ENCODE measurements at places on chromosomes 12 and 14. TPM values are rescaled to one million over a fixed set of nuclear protein-coding genes. Genes with fewer than 3 reads are reported as not detected.

The TBX5 gene
- polyA plus RNA-seq, result not detected

The LAG3 gene
- 3.1 TPM for polyA plus RNA-seq

DNA sequence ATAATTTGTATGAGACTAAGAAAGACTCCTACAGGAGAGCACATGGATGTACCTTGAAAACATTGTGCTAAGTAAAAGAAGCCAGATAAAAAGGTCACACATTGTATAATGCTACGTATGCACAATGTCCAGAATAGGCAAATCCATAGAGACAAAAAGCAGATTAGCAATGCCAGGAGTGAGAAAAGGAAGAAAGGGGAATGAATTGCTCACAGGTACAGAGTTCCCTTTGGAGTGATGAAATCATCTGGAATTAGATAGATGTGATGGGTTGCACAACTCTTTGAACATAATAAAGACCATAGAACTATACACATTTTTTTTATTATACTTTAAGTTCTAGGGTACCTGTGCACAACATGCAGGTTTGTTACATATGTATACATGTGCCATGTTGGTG, 1218.9 kb upstream of the TMEM132C start:
- no peak for DNase-seq

- no peak for DNase-seq
Measured at GRCh38 chr14:96649327-96649601, 147.1 kb downstream of the PAPOLA start.

The GLT8D2 gene
- polyA plus RNA-seq, result 15.5 TPM

DNA sequence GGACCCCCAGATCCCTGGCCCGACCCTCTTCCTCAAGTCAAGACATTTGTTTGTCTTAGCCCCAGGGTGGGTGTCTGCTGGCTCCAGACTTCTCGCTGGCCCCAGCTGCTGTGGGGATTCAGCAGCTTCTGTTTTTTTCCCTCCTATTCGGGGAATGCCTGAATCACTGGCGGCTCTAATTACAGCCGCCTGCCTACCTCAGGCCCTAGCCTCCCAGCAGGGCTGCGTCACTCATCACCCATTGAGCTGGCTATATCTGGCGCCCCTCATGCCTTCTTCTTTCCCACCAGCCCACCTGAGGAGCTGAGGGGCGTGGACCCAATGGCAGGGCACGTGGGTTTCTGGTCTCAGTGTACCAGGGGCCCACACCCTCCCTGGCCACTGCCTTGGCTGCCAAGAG, 10.1 kb downstream of the KRT80 start:
- no peak for DNase-seq

DNA sequence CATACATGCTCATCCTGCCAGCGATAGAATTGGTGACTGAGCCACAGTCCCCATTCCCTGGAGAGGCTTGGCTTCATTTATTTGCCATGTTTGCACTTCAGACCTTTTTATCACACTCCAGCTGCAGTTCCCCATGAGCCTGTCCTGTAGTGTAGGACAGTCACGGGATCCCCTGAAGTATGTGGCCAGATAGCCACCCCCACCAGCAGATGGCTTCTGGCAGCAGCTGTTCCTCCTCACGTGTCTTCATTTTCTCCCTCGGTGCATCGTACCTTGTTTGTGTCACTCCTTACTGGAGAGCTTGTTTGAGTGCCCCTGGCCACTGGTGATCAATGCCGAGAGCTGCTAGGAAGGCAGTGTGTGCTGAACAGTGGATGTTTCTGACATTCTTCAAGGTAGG, 40.2 kb downstream of the UBE3B start:
- DNase-seq, result no peak

The EAPP gene
- 79.7 TPM for polyA plus RNA-seq

- DNase-seq, result peak; percentile 67
Measured at GRCh38 chr14:77133720-77134338, 7.8 kb downstream of the ZDHHC22 start.

DNA sequence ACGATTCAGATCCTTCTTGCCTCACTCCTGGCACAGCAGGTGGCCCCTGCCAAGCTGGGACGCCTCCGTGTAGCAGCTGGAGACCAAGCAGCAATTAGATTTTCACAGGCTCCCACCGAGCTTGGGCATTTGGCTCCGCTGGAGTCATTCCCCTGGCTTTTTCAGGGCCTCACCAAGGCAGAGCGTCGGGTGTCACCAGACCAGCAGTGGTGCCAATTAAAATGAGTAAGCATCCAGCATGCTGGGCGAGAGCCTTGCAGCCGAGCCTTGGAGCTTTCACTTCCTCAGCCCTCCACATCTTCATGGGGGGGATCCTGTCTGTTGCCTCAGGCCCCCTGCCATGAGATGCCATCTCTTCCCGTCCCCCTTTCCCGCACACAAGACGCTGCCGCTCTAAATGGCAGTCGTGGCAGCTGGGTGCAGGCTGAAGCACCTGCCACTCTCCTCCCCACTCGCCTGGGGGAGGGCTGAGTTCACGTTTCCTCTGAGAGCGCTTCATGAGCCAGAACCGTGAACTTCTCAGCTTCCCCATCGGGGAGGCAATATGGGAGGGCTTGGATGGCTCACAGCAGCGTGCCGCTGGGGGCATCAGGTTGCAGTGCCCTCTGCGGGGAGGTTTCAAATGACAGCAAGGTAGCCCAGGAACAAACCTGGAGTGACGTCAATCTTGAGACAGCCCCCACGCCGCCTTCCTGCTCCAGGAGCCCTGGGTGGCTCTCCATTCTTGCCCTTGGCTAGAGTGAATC, 11.7 kb downstream of the TPCN1 start:
- peak; percentile 86 for DNase-seq

The HPD gene
- polyA plus RNA-seq, result 4.2 TPM

The MMP19 gene
- polyA plus RNA-seq, result 1.1 TPM

The BMAL2 gene
- 8.0 TPM for polyA plus RNA-seq

- no peak for DNase-seq
Measured at GRCh38 chr12:24845615-24846014, 103.3 kb downstream of the BCAT1 start.

GRCh38 chr12:14322403-14322802, 43.1 kb upstream of the ATF7IP start:
- DNase-seq, result no peak

- no peak for DNase-seq
Measured at GRCh38 chr14:95339301-95339865, 19.7 kb upstream of the CLMN start.

DNA sequence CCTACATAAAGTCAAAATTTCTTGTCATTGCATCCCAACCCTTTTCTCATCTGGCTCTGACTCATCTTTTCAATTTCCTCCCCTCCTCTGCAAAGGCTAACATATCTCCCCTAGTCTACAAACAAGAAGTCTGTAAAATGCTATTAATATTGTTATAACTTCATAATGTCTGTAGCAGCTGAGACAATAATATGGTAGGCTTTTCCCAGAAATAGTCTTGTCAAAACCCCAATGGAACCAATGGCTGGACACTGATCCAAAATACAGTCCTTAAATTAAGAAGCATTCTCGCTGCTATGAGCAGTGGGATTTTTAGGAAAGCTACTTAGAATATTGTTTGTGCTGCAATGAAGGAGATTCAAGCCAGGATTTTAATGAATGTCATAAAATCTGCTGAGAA, 131.4 kb downstream of the KLHL28 start:
- no peak for DNase-seq

The GDF11 gene
- 26.2 TPM for polyA plus RNA-seq

- no peak for DNase-seq
Measured at GRCh38 chr12:61706783-61707182, 553.4 kb upstream of the USP15 start.

The ENDOU gene
- 0.24 TPM for polyA plus RNA-seq

- no peak for DNase-seq
Measured at GRCh38 chr12:18651525-18651924, 86.3 kb downstream of the PLCZ1 start.

The KIF26A gene
- 11.0 TPM for polyA plus RNA-seq

The MAP1LC3B2 gene
- polyA plus RNA-seq, result 9.9 TPM

The NGB gene
- not detected for polyA plus RNA-seq

The EPYC gene
- polyA plus RNA-seq, result 0.64 TPM

- no peak for DNase-seq
Measured at GRCh38 chr14:50906326-50907065, 34.6 kb downstream of the ABHD12B start.

The LYZ gene
- polyA plus RNA-seq, result 23.2 TPM

GRCh38 chr12:12548713-12549112, 13.9 kb downstream of the DUSP16 start:
- DNase-seq, result no peak

DNA sequence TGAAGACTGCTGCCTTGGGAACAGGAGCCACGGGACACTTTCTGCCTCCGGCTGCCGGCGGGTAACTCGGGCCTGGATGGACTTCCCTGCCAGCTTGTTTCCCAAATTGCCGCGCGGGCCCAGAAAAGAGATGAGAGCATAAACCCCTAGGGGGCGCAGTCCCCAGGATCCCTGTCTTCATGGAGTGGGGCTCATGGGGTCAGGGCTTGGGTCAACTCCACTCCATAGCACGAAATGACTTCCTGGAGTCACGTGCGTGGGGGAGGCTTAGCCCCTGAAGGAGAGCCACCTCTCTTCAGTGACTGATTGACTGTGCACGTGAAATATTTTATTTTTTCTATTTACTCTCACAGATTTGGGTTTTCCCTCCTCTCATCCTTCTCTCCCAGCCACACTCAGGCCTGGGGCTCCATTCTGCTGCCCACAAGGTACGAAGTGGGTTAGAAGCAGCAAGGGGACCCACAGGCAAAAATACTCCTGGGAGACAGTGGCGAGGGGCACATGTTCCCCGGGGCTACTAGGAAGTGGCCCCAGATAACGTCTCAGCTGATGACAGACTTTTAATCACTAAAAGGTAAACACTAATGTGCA, 10.0 kb downstream of the PGF start:
- DNase-seq, result no peak

- DNase-seq, result no peak
Measured at GRCh38 chr14:47149326-47149725, 497.7 kb upstream of the RPL10L start.

The FGF6 gene
- not detected for polyA plus RNA-seq

The GPRC5A gene
- 8.8 TPM for polyA plus RNA-seq

DNA sequence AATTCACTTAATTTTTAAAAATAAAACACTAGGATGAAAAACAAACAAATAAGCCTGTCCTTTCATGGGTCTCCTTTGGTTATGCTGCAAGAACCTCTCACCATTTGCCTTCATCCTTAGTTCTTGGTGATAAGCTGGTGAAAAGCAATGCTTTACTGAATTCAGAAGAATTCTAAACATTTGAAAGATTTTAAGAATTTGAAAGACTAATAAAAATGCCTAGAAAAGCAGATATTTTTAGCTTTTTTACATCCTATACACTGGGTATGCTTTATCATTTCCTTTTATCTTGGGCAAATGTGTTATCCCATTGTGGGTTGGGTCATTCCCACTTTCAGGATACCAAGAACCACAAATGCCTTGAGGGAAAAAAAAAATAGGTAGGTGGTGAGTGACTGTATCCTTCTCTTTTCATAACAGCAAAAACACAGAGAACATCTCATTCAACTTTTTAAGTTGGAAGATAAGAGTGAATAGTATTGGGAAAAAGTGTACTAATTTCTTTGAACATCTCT, 197.1 kb upstream of the ABCD2 start:
- no peak for DNase-seq

DNA sequence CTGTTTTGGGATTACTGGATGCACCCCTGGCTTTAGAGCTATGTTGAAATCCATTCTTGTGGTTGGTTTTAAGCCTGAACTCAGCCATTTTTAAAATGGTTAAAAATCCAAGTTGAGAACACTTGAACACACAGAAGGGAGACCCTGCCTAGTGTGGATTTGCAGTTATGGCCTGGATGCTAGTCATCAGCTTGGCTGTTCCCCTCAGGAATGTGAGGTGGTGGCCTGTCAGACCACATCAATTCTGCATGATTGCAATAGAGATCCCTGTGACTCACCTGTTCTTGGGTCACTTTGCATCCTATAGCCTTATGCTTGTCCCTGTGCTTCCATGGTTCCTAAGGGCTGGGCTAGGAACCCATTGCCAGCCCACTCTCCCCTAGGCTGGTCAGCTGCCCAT, 454.1 kb downstream of the ATP23 start:
- DNase-seq, result no peak

DNA sequence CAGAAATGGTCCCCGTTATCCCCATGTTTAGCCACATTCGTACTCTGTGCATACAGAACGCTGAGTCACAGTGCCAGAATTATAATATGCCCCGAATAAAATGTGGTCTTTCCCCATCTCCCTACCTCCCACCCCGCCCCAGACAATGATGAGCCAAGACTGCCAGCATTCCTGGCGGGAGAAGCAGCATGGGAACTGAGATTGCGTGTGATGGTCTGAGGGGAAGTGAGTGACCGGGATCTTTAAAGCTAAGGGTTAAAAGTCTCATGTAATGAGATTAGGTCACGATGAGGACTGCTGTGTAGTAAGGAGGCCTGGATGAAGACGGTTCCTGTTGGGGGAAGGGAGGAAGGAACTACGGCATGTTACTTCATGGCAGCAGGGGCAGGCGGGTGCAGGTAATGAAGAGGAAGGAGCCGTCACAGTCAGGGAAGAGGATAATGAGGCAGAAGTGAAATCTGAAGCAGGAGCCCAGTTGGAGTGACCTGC, 243.3 kb upstream of the FKBP4 start:
- DNase-seq, result no peak

GRCh38 chr14:33369972-33370371, 431.3 kb downstream of the NPAS3 start:
- no peak for DNase-seq

GRCh38 chr14:85217412-85217811, 312.5 kb upstream of the FLRT2 start:
- DNase-seq, result no peak

- DNase-seq, result no peak
Measured at GRCh38 chr14:104081261-104081835, 4.2 kb upstream of the ASPG start.

The OVCH1 gene
- 0.55 TPM for polyA plus RNA-seq

DNA sequence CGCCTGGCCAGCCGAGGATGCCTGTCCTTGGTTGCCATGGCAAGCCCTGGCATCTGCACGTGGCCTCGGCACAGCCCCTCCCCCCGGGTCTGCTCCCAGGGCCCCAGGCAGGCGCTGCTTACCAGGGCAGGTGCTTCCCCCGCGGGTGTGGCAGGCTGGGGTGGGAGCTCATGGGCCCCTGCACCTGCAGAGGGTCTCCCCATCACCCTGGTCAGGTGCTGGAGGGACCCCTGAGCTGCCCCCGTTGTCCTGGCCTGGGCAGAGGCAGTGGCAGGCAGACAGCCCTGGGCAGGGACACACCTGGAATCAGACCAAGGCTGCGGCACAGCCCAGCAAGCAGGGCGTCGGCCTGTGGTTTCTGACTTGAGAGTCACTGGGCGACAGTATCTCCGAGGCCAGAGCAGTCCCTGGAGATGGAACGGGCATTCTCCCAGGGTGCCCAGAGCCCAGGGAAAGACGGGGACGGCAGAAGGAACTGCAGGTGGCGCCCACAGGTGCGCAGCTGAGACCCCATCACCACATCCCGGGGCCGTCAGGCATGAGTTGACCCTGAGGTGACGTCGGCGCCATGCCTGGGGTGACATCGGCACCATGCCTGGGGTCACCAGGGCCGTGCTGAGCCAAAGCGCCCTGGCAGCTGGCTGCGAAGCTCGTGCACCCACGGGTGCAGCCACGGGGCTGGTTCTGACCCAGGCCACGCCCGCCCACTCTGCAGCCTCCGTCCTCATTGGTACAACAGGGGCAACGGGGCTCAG, 56.1 kb upstream of the FBRSL1 start:
- no peak for DNase-seq

Data from left renal pelvis (tissue), 4 donors.